Neural crest cell (in vitro differentiated cells): ENCODE measurements at places on chromosomes 13 and 19.
A peak's percentile ranks its signal among the peaks of the same experiment; 100 is the strongest.

DNA sequence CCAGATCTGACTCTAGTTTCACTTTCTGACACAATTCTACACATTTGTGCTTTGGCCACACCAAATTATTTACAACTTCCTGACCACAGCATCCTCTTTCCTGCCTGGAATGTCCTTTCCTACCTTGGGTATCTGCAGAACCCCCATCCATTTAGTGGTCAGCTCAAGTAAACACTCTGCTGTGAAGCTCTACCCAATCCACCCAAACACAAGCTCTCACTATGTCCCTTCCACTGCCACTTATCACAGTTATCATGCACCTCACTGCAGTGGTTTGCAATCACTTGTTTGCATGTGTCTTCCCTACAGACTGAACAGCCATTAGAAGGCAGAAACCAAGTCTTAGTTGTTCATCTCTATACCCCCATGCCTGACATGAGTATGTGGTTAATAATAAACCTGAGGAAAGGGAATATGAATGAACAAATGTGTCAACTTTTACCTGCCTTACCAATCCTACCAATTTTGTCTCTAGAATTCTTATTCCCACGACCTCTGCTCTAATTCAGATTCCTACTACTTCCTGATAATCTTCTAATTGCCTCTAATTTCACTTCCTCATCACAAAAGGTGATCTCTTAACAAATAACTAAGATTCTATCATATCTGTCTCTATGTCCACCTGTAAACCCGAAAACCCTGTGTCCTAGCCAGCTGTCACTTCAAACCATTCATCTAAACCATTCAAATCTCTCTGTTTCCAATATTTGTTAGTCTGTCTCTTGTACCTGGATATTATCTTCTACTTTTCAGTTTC is 25.1 kb downstream of the LNX2 start:
- DNase-seq, result no peak

DNA sequence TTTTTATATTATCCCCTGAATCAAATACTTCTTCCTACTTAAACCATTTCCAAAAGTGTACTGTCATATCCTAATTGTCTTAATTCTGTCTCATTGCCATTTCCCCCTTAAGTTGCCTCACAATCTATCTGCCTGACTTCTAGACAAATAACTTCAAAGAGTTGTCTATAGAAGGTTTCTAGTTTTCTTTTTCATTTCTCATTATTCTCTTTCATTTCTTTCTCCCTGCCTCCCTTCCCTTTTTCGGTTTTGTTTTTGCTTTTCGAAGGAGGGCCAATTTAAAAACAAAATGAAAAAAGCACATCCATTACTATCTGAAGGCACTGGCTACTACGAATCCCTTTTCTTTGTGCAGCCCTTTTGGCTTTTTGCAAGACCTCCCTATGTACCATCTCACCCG is 367.2 kb downstream of the DNAJC15 start:
- DNase-seq, result no peak

DNA sequence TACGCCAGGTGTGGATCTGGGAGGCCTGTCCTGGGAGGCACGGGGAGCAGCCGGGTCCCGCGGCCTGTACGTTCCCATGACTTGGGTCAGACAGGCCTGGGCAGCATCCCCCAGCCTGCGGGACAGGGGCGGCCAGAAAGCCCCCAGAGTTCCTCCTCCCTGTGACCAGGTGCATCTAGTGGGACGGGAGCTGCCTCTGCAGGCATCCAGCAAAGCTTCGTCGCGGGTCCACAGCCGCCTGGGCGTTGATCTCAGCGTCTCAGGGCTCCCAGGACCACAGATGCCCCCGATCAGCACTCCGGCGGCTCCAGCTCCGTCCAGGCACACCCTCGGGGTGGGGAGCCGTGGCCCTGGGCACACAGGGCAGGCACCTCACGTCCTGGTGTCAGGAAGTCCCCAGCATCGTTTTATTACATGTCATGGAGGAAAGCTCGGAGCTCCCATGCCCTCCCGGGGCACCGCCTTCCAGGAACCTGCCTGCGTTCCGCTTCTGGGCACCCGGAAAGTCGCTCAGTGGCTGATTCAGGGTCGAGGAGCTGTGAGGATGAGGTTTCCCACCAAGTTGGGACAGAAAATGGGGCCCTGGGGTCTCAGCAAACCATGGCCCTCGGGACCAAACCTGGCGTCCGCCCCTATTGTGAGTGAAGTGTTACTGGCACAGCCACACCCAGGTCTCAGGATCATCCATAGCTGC is 1.5 kb upstream of the GZMM start:
- DNase-seq, result no peak

DNA sequence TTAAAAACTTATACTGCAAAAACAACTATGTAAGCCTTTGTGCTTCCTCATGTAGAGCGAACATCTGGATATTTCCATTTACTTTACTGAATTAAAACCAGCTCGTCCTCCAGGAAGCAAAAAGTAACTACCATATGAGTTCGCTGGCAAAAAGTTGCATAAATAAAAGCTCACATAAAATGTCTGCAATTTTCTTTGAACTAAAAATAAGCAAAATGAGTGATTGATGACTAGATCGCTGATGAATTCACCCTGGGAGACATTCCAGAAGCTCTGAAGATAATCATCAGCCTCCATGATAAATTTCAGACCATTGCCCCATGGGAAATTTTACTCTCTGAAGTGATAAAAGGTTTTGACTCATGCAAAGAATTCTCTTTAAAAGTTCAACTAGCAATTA is 67.3 kb upstream of the SACS start:
- no peak for DNase-seq

- DNase-seq, result no peak
These were observed 92.1 kb downstream of the ABCC4 start for GRCh38 chr13:95209109-95209508.

- DNase-seq, result no peak
These were observed 29.9 kb downstream of the SHISA2 start for GRCh38 chr13:26021956-26022355.

DNA sequence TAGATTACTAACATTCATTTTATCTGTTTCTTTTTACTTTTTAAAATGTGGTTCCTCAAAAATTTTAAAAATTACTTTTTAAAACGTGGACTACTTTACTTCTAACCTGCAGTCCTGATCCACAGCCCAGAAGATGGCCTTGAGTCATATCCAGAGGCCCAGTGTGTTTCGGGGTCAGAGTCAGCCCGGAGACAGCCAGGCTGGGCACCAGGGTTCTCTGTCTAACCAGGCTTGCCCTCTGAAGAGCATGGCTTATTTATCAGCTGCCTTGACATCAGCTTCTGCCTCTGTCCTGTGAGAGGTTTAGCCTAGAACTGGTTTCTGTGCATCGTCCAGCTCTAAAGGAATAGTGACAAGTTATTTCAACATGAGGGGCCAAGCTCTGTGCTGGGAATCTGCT is 332.0 kb downstream of the FGF9 start:
- no peak for DNase-seq

GRCh38 chr19:58559275-58560006 is 1.0 kb upstream of the UBE2M start:
- peak; percentile 82 for DNase-seq

DNA sequence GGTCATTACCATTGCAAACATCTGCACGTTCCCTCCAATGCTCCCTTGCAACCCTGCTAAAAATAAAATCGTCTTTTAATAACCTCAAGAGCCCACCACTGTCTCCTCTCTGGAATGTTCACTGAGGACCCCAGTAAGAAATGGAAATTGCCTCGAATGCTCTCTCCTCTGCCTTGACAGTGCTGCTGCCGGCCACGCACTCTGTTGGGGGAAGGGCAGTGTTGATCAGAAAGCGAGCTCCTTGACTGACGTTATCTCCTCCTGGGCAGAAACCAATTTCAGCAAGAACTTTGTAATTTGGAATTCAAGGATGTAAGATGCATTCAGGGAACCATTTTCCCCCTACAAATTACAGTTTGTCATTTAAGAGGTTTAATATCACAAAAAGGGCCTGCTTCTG is 718.5 kb downstream of the UQCRFS1 start:
- DNase-seq, result peak; percentile 5

DNA sequence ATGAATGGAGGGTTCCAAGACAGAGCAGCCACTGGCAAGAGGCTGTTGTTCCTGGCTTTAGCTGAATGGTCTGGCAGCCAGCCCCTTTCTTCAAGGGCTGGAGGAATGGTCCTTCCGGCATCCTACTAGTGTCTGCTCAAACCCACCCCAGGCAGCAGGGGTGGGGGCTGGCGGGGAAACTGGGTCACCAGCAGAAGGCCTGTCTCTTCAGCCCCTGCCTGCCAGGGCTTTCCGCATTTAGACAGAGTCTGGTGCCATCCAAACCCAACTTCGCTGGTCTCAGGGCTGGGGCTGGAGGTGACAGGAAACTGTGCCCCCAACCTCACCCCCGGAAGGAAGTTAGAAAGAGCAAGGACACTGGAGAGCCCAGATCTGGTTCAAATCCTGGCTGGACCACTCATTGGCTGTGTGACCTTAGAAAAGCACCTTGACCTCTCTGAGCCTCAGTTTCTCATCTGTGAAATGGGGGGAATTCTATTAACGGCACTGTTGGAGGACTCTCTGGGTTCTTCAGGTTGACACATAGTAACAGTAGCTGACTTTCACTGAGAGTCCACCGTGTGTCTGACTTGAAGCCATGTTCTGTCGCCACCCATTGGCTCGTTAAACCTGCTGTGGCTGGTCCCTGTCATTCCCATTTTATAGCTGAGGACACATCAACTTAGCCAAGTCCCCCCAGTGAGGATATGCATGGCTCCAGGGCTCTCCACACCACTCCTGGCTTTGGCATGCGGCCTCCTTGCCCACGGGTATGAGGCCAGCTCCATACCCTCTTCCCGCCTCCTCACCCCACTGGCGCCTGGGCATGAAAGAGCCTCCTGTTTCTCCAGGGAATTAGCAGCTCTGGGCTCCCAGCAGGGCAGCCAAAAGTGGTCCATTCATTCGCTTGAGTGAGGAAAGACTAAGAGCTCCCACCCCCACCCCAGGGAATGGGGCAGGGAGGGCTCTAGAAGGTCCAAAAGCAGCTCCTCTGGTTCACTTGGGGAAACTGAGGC is 2.5 kb upstream of the NR2C2AP start:
- DNase-seq, result no peak

DNA sequence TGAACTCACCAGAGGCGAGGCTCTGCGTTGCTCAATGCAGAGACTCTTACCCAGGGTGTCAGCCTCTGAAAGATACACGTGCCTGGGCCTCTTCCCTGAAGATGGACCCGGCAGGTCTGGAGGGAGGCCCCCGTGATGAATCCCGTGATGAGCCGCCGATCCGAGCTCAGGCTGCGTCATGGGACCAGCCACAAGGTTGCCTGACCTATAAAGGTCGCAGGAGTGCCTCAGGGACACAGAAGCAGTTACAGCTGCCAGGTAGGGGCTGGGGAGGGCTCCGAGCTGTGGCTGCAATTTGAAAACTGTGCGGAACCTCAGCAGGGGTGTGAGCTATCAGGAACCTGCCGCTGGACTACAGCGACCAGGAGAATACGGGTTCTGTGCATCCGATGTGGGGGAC is 10.5 kb upstream of the ATP11A start:
- no peak for DNase-seq

GRCh38 chr19:3733549-3734309 is 25.5 kb downstream of the TJP3 start:
- DNase-seq, result no peak

GRCh38 chr13:79034341-79034740 is 371.7 kb downstream of the RBM26 start:
- no peak for DNase-seq

GRCh38 chr19:19111136-19111835 is 27.0 kb downstream of the TMEM161A start:
- DNase-seq, result no peak

DNA sequence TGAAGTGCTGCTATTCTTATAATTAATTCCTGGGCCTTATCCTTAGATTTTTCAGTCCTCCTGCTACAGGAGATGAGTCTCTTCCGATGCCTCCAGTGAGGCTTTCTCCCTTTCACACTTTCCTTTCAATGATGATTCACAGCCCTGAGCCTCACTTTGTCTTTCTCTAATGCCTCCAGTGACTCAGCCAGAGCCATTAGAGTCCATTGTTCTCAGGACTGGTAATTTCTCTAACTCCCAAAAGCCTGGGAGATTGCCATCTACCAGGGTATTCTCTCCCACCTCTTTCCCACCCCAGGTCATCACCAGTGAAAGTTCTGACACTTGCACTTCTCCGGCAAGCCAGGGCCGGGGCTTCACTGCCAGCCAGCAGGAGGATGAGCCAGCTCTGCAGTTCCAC is 49.6 kb upstream of the ARGLU1 start:
- no peak for DNase-seq

DNA sequence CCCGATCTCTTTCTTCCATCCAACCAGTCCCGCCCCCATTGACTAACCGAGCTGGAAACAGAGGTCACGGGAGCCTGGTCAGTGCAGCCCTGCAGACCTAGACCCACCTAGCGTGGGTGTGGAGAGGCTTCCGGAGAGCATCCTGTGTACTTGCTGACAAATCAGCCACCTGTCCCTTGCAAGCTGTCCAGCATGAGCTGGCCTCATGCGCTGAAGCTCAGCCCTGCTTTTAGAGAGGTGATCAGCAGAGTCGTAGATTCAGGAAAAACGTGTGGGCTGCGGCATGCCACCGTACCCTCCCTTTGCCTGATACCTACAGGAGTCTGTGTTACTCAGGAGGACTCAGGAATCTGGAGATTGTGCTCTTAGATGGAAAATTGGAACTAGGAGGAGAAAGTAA is 80.3 kb upstream of the UQCRFS1 start:
- no peak for DNase-seq

GRCh38 chr19:35710784-35711723 is 6.7 kb downstream of the ZBTB32 start:
- no peak for DNase-seq

- no peak for DNase-seq
These were observed 15.5 kb downstream of the KASH5 start for GRCh38 chr19:49403404-49404187.

DNA sequence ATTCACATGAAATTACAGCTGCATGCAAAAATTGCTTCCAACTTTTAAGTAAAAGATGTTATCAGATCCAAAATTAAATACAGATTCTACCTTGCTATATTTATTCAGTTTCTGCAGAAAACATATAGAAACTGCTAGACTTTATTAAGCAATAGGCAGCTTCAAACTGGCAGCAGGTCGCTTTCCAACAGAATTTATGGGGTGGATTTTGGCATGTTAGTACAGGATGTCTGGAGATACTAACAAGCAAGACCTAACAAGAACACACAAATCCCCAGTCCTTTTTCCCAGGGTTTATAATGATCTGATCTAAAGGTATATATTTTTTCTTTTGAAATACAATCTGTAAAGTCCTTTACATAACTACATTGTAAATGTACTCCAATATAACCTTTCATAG is 27.5 kb downstream of the TBC1D4 start:
- DNase-seq, result no peak
